ENCODE measurements at places on chromosomes 5 and 9. TPM values are rescaled to one million over a fixed set of nuclear protein-coding genes. Genes with fewer than 3 reads are reported as not detected.

ACER2 gene
- 2.5 TPM for total RNA-seq

SPINK5 gene
- total RNA-seq = not detected

SLC22A4 gene
- total RNA-seq = 0.30 TPM

CD274 gene
- 11.1 TPM for total RNA-seq

GABRA1 gene
- total RNA-seq = not detected

WWC1 gene
- total RNA-seq = not detected

PDZD2 gene
- not detected for total RNA-seq

PPP1R26 gene
- total RNA-seq = 1.0 TPM

EDIL3 gene
- not detected for total RNA-seq

CLIC3 gene
- total RNA-seq = 0.91 TPM

GRIN3A gene
- total RNA-seq = not detected

FCN2 gene
- not detected for total RNA-seq

STK32A gene
- not detected for total RNA-seq

CDX1 gene
- total RNA-seq = not detected

CCDC152 gene
- 6.3 TPM for total RNA-seq

PCDHA13 gene
- total RNA-seq = not detected

RAB3C gene
- not detected for total RNA-seq

BTNL3 gene
- not detected for total RNA-seq

HDAC3 gene
- total RNA-seq = 80.8 TPM

DELE1 gene
- total RNA-seq = 82.5 TPM

CCDC192 gene
- total RNA-seq = not detected

FOCAD gene
- total RNA-seq = 34.6 TPM

HSDL2 gene
- 20.2 TPM for total RNA-seq

C9orf78 gene
- 79.8 TPM for total RNA-seq

WHRN gene
- 0.39 TPM for total RNA-seq

NFIB gene
- total RNA-seq = not detected

PHYHD1 gene
- total RNA-seq = 1.2 TPM

FKTN gene
- total RNA-seq = 12.2 TPM

SEMA5A gene
- total RNA-seq = 1.1 TPM

PDGFRB gene
- 4.1 TPM for total RNA-seq

IRGM gene
- 3.5 TPM for total RNA-seq

Data from T-helper 2 cell treated with Interferon-gamma antibody and Interleukin-4, amounts not matched to agents 100 ng/mL and 5 ng/mL, for 36 hours (primary cell).